ENCODE measurements at places on chromosomes 16 and 17.
A peak's percentile ranks its signal among the peaks of the same experiment; 100 is the strongest.

GRCh38 chr16:522320-523096 is 5.0 kb upstream of the CAPN15 start:
- no peak for DNase-seq

DNA sequence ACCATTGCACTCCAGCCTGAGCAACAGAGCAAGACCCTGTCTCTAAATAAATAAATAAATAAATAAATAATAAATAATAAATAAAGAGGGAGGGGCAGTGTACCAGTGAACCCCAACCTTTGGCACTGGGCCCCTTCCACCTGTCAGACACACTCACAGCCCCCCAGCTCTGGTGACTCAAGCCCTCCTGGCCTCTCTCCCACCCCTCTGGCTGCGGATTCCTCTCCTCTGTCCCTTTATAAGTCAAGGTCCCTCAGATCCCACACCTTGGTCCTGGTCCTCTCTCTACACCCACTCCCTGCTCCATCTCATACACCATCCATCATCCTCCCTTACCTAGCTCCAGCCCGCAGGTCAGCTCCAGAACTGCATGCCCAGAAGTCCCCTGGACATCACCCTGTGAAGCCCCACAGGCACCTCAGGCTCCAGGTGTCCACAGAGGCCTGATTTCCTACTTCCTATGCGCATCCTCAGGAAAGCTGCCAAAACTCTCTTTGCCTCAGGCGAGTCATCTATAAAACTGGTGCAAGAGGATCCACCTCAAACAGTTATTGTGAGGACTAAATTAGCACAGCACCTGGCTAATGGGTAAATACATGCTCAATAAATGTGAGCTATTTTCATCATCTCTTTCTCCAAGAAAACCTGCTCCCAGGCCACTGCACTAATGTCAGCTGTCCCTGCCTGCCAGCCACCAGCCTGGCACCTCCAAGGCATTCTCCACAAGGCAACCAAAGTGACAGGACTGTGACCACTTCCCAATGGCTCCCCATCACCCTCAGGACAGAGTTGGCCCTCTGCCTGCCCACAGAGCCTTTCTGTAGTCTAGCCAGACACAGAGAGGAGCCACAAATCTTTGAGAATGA is 46.8 kb downstream of the BEAN1 start:
- no peak for DNase-seq

GRCh38 chr16:86601356-86601755 is 23.0 kb downstream of the FOXL1 start:
- no peak for DNase-seq

- no peak for DNase-seq
These were observed 10.8 kb upstream of the DRG2 start for GRCh38 chr17:18076936-18077335.

DNA sequence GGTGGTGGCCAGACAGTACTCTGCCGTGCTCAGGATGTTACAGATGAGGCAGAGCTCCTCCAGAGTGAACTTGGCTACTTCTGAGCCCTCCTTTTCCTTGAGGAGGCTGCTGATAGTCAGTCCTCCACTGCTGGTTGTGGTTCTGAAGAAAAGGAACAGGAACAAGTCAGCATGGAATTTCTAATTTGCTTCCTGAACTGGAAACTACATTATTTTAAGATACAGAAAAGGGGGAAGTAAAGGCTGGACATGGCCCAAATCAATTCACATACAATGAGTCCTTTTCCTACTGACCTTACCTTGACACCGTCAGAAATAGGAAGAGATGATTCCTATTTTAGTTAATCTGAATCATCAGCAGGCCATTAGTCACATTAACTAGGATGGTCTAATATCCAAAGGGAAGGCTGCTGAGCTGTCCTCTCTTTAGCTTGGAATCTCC is 154.2 kb downstream of the VPS53 start:
- DNase-seq, result peak; percentile 56

- peak; percentile 83 for DNase-seq
These were observed 112.1 kb downstream of the BANP start for GRCh38 chr16:88063211-88063773.

DNA sequence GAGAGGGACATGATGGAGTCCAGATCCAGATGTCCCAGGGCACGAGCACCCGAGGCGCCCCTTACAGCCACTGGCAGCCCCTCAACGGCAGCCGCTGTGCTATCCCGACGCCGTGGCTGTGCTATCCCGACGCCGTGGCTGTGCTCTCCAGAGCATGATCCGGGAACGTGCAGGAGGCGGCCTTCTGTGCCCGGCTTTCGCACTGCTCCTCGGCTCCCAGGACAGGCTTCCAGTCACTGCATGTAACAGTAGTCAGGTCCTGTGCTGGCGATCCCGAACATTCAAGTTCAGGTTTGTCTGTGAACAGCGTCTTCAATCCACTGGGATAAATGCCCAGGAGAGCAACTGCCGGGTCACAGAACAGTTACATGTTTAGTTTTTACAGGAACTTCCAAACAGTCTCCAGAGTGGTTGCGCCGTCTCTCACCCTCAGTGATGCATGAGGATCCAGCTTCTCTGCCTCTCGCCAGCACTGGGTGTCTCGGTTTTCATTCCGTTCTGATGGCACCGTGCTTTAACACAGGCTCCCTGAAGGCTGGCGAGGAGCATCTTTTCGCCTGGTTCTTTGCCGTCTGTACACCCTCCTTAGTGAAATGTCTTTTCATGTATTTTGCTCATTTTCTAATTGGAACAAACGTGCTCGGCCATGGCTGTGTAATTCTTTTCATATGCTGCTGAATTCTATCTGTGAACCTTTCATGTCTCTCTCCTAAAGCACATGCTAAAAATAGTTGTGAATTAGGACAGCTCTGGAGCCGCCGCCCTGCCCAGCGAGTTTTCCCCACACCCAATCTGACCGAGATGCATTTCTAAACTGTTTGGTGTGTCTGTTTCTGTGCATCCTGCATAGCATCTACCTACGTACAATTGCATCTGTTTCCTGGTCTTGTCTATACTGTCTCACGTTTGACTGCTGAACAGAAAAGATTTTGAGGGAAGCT is 72.6 kb upstream of the METRNL start:
- no peak for DNase-seq

- DNase-seq, result no peak
These were observed 9.8 kb downstream of the SLC4A1 start for GRCh38 chr17:44257815-44258760.

DNA sequence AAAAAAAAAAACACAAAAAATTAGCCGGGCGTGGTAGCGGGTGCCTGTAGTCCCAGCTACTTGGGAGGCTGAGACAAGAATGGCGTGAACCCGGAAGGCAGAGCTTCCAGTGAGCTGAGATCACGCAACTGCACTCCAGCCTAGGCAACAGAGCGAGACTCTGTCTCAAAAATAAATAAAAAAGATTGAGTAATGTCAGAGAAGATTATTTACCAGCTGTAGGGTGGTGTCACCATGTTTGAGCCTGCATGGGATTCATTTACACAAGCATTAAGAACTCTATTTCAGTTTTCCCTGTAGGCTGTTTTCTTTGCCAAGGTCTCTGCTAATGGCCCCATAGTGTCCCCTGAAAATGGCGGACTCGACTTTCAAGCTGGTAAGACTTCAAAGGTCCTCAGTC is 575.0 kb downstream of the CDH13 start:
- no peak for DNase-seq

DNA sequence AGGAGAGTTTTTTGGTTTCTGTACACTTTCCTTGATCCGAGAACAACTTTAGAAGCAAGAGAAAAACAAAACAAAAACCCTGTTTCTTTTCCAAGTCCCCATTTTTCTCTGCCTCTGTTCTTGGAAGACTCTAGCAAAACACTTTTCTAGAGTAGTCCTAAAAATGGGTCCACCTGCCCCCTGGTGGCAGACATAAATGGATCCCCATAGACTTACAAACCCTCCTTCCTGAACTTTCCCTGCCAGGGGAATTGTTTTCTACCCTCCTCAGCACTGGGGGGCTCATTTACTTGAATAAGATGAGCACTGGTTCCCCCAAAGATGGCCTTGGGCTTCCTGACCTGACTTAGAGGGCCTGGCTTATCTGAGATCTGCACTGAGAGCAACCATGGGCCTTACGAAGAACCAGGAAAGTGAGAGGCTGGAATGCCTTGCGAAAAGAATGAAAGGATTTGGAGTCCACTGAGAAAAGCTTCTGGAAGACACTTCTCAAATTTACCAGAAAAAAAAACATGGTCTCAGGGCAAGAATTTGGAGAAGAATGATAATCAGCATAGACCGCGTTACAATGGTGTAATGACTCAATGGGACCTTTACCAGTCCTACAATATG is 48.0 kb upstream of the CDYL2 start:
- peak; percentile 24 for DNase-seq

DNA sequence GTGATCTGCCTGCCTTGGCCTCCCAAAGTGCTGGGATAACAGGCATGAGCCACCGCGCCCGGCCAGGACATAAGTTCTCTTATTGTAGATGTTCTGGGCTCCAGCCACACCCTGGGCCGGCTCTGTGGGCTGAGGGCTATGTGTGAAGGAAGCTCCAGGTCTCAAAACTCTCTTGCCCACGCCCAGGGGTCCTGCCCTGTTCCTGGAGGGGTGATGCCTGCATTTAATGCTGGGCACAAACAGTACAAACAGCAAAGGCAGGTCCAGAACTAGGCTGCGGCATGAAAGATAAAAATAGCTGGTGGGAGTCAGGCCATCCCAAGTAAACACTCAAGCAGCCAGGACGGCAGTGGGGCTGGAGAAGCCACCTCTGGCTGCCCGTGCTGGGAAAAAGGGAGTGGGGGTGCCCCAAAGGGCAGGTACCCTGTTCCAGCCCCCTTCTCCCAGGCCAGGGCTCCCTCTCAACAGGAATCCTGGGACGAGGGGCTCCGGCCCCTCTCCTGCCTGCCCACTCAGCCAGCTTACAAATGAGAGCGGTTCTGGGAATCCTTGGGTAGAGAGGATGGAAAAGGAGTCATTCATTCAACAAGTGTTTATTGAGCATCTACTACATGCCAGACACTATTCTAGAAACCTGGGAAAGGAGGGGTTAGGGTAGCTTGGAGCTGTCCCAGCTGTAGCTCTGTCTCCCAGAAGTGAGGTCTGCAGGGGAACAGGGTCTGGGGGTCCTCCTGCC is 4.6 kb downstream of the TRIM47 start:
- no peak for DNase-seq

DNA sequence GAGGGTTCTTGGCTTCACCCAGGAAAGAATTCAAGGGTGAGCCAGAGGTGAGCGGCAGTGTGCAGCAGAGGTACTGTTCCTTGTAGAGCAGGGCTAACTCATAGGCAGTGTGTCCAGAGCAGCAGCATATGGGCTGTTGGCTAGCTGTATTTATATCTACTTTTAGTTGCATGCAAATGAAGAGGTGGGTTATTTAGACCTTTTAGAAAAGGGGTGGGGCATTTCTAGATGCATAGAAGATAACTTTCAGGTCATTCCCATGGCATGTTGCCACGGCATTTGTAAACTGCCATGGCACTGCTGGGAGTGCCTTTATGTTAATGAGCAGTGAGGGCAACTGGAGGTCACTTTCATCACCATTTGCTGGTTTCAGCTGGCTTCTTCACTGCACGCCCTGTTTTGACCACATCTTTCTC is 141.0 kb downstream of the STX8 start:
- DNase-seq, result no peak

- no peak for DNase-seq
These were observed 15.3 kb downstream of the SGCA start for GRCh38 chr17:50181144-50181543.

DNA sequence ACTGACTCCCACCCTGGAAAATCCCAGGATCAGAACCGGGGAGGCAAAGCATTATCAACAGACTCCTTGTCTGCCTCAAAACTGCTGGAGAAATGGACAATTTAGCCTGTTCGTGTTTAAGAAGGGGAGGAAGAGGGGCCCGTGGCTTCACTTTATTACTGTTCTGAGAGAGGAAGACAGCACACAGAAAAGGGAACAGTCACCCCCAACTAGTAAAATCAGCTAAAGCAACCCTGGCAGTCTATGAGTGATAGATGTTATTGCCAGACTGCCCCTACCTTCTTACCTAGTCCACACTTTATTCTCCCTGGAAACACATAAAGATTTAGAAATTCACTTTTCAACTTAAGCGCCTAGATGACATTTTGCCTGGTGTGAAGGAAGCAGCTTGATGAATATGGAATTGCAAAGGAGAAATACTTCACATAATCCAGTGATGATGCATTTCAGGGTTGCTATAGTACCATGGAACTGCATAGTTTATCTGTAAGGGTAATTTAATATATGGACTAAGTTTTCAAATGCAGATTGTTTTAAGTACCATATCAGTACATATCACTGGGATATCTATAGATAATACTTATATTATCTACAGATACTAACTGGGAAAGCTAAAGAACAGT is 36.9 kb upstream of the TRAP1 start:
- peak; percentile 64 for DNase-seq

DNA sequence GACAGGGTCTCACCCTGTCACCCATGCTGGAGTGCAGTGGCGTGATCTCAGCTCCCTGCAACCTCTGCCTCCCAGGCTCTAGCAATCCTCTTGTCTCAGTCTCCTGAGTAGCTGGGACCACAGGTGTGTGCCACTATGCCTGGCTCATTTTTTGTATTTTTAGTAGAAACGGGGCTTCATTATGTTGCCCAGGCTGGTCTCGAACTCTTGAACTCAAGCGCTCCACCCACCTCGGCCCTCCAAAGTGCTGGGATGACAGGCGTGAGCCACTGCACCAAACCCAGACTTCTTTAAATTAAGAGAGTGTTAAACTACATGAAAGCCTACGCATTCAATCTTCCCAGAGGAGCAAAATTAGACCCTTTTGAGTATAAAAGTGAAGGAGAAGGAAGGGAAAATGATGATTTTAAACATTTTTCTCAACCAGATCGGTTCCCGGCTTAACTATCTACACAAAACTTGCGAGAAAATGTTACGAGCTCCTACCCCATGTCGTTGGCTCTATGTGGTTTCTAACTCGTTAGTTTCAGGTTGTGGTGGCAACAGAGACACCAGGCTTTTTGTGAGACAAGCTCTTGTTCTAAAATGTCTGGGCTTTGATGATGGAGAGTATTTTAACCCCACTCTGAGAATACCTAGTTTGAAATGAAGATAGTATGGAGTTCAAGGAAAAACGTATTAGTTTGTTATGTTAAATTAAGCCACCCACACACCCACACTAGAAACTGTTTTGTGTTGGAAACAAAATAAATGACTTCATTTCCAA is 26.3 kb downstream of the STAT5B start:
- DNase-seq, result no peak

GRCh38 chr17:57593739-57594462 is 151.2 kb downstream of the CCDC182 start:
- no peak for DNase-seq

GRCh38 chr16:90043526-90043925 is 24.3 kb upstream of the DBNDD1 start:
- no peak for DNase-seq

GRCh38 chr17:72839131-72839725 is 253.3 kb downstream of the SLC39A11 start:
- no peak for DNase-seq

DNA sequence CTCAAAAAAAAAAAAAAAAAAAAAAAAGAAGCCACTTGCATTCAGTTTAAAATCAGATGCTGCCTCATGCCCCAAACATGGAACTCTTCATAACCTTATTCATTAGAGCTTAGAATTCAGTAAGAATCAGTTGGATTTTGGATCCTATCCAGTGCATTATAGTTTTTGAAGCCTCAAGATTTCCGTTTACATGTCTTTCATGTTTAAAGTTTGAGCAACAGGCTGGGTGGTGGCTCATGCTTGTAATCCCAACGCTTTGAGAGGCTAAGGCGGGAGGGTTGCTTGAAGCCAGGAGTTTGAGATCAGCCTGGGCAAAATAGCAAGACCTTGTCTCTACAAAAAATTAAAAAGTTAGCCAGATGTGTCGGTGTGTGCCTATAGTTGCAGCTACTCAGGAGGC is 55.0 kb downstream of the SNTB2 start:
- peak; percentile 42 for DNase-seq

Measured in fibroblast of skin of back (primary cell).